ENCODE measurements at places on chromosomes 2 and 18.

DNA sequence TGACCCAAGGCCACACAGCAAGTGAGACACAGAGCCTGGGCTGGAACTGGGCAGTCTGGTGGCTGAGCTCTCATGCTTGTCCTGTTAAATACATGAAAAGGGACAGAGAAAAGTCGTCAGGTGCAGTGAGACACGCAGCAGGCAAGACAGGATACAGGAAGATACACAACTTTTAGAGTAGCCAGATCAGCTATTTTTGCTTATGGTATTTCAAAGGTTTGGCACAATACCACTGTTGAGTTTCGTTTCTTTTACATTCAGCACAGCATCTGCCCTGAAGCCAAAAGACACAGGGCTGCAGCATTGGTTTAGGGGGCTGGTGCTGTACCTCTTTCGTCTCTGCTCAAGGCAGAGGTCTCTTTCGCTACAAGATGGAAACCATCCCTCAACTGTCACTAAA is 14.0 kb downstream of the FHL2 start:
- DNase-seq: no peak

DNA sequence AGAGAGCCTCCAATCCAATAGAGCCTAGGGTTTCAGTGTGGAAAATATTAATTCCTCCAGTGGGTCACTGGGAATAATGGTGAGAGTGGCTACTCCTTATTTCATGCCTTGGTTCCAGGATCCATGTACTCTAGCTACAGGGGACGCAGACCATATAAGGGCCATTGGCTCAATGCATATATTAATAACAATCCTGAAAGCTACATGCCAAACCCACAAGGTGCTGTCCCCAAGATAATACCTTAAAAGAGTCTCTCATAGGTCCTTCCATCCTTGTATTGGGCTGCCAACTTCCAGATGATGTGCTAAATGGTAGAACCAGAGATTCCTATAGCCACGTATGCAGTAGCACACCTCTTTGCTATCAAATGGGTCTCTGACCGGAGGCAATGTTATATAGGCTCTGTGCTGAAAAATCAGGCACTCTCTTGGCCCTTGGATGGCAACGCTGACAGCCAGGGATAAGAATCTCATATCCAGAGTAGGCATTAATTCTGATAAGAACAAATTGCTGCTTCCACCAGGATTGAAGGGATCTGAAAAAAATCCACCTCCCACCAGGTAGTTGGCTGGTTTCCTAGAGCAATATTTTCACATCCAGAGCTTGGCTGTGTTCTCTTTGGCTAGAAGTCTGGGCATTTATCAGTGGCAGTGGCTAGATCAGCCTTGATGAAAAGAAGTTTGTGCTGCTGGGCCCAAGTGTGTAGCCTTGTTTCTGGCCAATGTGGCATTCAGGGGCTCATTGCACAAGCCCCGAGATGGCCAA is 218.1 kb upstream of the MGAT5 start:
- DNase-seq: no peak

- no peak for DNase-seq
These were observed 113.5 kb downstream of the EFEMP1 start for GRCh38 chr2:55809875-55810621.

- DNase-seq: no peak
These were observed 636.2 kb downstream of the NRXN1 start for GRCh38 chr2:50395605-50396297.

DNA sequence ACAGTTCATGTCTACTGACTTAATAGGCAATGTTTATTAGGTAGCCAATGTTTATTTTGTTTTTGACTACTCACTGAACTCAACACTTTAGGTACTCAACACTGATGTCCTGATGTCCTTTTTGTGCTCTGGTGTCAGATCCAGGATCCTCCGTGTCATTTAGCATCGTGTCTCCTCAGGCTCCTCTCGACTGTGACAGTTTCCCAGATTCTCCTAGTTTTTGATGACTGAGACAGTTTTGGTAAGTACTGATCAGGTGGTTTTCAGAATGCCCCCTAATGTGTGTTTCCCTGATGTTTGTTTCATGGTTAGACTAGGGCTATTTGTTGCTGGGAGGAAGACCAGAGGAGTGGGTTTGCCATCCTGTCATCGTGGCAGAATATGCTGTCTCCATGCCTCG is 719.7 kb upstream of the SOX11 start:
- DNase-seq: no peak

DNA sequence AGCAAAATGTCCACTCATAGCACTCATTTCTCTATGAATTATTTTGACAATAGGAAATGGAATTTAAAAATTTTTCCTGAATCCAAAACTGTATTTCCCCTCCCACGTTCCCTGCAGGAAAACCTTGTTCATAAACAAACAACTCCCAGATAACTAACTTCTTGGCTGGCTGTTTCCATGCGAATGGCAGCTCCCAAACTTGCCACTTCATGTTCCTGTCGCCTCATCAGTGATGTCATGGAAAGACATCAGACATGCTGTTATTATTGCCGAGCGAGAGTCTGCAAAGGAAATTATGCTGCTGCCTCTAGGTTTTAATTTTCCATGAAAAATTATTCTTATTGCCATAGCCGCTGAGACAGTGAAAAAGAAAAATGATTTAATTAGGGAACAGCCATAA is 117.0 kb upstream of the RIOK3 start:
- DNase-seq: no peak

Measured in stimulated activated CD4-positive, alpha-beta T cell treated with anti-CD3 and anti-CD28 coated beads, Interleukin-1b, Interleukin-23, amount 100 ng/mL, for 24 hours (primary cell).